ENCODE measurements at places on chromosomes 2 and 18. TPM values are rescaled to one million over a fixed set of nuclear protein-coding genes. Genes with fewer than 3 reads are reported as not detected.

MARCO gene
- total RNA-seq, result not detected

MRO gene
- total RNA-seq, result not detected

DYSF gene
- total RNA-seq, result not detected

LONRF2 gene
- not detected for total RNA-seq

GRCh38 chr2:181682026-181682789, 1.9 kb upstream of the NEUROD1 start:
- no peak for DNase-seq

DNA sequence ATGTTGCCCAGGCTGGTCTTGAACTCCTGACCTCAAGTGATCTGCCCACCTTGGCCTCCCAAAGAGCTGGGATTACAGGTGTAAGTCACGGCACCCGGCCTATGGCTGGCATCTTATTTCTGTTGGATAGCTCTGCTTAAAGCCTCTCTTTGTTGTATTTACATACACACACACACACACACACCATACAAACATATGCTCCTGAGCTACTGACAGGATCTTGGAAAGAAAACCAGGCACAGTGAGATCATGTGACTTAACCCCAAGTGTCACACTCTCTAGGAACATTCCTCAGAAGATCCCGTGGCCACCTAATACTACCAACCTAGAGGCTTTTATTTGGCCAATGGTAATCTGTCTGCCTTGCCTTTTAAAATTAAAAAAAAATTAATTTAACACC, 85.1 kb upstream of the HAAO start:
- DNase-seq, result no peak

DNA sequence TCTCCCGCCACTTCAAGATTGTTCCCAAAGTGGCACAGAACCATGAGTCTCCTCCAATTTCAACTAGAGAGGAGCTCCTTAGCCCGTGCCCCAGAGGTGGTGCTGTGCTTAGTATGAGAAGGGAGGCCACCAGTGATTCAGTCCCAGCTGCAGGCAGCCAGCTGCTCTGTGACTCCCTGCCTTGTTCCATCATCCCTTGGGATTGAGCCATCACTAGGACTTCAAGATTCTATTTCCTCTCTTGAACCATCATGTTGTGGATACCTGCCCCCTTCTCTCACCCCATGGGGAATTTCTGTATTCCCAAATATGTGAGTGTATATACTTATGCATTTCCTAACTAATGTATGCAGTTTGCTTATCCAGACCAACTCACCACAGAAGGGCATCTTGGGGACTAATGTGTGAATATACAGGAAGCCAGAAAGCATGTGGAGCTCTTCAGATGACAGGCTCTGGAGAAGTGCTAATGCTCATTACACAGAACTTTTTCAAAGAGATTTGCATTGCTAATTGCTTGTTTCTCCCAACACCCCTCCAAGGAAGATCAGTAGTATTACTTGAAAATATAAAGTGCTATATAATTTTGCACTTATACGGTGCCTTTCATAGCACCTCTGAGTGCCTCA, 111.0 kb upstream of the MAP3K20 start:
- no peak for DNase-seq

GRCh38 chr2:96201338-96201737, 7.3 kb downstream of the STARD7 start:
- DNase-seq, result no peak

- no peak for DNase-seq
Observed at GRCh38 chr18:59464486-59464885, 105.4 kb upstream of the LMAN1 start.

DNA sequence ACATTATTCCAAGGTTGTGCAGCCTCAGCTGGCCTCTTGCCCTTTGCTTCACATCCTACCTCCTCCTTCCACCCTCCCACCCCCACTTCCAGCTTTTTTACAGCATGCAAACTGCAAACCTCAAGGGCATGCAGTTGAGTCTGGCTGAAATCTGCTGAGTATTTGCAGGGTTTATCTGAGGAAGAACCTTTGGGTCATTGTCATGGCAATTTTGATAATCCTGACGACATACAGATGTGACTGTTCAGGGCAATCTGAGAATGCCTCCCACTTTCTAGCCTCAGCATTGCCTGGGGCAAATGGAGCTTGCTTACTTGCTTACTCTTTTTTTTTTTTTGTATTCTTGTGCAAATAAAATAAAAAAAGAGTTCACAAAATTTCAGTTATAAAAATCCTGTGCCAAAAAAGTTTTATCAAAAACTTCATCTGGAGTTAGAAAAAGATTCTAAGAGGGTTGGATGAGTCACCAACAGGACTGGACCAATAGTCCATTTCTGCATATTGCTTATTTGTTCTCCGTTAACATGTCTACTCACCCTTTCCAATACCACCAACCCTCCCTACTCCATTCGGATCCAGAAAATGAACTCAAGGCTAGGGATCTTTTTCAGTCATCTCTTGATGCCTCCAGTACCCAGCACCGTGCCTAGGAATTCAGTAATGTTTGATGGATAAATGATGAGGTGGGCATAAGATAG, 23.6 kb upstream of the LHCGR start:
- no peak for DNase-seq

GRCh38 chr2:143668234-143668633, 539.0 kb downstream of the ARHGAP15 start:
- DNase-seq, result no peak

- no peak for DNase-seq
Observed at GRCh38 chr18:67456711-67457110, 59.8 kb downstream of the DSEL start.

GRCh38 chr2:109699646-109700045, 85.5 kb downstream of the SOWAHC start:
- DNase-seq, result no peak

DNA sequence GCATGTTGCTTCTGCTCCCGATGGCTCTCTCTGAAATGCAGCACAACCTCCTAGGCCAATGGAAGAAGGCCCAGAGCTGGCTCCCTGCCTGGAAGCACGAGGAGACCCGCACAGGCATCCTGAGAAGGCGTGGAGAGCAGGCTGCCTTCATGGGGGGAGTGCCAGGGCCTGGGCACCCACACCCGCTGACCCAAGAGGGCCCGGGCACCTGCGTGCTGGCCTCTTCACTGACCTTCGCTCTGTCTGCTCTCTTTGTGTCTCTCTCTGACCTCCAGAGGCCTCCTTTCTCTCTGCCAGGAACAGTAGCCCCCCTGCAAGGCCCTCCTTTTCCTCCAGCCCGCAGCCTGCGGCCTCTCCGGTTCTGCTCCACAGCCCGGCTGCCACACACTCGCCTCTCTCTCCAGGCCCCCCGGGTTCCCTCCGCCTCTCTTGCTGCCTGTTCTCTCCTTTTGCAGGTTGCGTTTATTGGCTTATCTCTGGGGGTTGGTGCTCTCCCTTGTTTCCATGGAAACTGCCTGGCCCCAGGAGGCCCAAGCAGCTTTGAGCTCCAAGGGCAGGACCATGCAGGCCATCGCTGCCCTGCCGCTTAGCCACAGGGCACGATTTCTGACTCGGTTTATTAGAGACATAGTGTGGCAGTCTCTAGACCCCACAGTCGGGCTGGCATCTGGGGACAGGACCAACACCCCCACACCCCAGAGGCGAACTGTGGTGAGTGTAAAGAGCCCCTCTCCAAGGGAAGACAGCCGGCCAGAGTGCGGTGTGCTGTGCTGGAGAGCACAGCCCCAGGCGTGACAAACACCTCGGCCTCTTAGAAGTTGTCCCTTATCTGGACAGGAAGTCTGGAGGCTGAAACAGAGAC, 1.7 kb downstream of the MZT2B start:
- DNase-seq, result no peak

GRCh38 chr2:181667234-181667633, 10.3 kb upstream of the CERKL start:
- DNase-seq, result no peak

DNA sequence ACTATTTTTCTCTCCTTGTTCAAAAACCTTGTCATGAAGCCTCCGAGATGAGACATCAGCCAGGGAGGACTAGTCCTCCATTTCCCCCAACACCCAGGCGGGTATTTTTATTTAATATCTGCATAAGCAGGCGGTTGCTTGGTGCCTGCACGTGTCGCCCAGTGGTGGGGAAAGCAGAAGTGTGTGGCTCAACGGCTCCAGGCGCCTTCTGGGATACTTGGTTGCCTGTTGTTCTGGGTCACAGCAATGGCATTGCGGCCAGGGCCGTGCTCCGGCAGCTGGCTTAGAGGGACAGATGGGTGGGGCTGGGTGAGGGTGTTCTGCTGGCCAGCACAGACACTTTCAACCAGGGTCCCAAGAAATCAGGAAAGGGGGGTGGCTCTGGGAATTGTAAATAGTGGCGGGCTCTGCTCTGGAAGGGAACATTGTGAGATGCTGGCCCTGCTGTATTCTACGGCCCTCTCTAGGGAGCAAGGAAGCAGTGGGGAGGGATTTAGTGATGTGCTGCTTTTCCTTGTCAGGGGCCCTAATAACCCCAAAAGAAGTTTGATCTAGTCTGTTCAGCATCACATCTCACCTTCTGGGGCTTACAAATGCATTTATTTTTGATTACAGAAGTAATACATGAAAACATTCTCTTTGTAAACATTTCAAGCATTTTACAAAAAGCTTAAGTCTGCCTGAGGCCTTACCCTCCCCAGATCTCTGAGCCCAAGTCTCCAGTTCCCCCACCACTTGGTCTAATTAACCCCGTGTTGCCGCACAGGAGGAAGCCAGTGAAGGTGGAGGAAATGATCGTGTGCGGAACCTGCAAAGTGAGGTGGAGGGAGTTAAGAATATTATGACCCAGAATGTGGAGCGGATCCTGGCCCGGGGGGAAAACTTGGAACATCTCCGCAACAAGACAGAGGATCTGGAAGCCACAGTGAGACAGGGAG, 1.1 kb downstream of the VAMP8 start:
- DNase-seq, result peak; percentile 44

- DNase-seq, result no peak
Observed at GRCh38 chr18:36729197-36729596, 99.6 kb downstream of the TPGS2 start.

Data from activated CD4-positive, alpha-beta memory T cell treated with anti-CD3 and anti-CD28 coated beads for 36 hours (primary cell).